ENCODE measurements at places on chromosomes 7 and 10.

DNA sequence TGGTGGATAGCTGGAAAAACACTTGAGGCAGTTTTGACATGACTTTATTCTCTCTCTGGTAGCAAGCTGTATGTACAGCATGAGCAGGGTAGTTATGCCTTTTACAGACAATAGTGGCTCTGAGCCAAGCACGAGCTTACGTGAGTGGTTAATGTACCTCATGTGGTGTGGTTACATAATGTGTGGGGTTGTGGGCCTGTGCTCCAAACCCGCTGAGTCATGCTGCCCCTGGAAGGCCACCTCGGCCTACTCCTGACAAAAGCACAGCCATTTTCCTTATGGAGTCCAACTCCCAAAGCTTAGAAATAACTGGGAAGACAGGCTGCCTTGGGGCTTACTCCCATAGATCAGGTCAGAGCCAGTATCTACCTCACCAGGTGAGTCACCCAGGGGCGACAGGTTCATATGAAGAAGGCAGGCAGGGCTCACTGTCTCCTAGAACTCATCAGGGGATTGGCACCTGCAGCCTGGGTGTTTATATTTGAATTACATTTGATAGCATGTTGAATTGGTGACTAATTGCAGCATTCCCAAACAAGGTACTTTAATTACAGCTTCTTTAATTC lies 404.5 kb downstream of the ADRA2A start:
- DNase-seq = no peak

- no peak for DNase-seq
These were observed 565.4 kb upstream of the AUTS2 start for GRCh38 chr7:69032848-69033247.

DNA sequence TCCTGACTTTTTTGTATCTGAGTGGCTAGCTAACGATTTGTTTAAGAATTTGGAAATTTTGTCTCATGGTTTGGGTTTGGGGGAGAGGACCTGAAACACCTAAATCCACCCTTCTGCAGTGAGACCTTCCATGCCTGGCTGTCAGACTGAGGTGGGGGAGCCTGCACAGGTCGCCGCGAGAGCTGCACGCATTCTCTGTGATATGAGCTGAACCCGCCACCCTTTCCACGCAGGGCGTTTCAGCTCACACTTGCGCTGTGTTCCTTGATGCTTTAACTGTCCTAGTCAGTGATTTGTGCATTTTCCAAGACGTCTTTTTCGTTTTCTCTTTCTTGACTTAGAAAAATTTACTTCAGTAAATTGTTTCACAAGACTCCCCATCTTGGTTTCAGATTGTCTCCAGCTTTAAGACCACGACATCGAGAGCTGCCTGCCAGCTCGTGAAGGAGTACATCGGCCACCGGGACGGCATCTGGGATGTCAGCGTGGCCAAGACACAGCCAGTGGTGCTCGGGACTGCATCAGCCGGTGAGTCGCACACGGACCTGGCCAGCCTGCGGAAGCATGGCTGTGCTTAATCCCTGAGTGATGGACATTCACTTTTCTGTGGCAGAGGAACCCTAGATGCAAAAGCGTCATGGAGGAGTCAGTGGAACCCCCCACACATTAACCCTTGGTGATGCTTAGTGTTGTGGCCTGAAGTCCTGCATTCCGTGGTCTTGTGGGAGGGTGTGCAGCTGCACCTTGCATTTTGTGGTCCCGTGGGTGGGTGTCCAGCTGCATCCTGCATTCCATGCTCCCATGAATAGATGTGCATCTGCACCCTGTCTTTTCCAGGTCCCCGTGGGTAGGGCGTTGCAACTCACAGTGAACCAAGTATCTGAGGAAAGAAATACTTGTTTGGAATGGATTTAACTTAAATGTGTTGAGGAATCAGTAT lies 28.1 kb downstream of the WDR37 start:
- DNase-seq = no peak

GRCh38 chr7:751826-752225 lies 24.7 kb upstream of the PRKAR1B start:
- no peak for DNase-seq

DNA sequence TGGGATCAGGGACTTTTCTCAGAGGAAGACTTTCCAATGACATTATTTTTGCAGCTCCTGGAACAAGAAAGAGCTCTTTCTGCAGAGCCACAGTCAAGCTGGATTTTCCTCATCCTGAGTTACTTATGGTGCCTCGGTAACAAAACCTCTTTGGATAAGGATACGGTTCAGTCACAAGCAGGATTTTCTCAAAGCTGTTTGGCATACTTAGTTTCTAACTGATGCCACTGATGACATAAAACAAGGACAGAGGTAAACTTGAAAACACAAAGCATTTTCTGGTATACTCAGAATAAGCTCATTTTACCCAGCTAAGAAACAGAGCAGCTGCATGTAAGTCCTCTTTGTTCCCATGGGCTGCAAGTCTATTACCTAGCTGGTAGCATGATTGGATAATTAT lies 340.9 kb upstream of the MEOX2 start:
- no peak for DNase-seq

DNA sequence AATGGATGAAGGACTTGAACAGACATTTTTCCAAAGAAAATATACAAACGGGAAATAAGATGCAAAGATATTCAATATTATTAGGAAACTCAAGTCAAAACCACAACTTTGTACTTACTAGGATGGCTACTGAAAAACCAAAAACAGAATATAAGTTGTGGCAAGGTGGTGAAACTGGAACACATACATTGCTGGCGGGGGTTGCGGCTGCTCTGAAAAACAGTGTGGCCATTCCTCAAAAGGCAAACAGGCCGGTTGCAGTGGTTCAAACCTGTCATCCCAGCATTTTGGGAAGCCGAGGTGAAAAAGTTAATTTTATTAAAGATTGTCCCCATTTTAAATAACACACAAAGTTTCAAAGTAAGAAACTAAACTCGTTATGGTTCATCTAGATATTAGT lies 9.9 kb upstream of the ZNF713 start:
- no peak for DNase-seq

DNA sequence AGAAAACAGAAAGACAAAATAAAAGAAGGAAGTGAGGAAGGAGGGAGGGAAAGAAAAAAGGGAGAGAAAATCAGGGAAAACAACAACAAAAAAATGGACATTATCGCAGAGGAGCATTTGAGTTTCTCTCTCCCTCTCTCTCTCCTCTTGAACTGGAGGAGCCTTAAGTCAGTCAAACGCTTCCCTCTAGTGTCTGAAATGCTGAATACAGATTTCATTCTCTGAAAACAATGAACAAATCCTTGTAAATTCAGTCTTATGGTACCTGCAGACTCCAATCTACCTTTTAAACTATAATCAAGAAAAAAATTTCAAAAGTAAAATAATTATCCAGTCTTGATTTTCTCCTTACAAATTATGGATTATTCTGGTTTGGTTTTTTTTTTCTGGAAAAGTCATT lies 89.2 kb upstream of the PFKP start:
- peak; percentile 64 for DNase-seq

- no peak for DNase-seq
These were observed 559.5 kb upstream of the IGFBP3 start for GRCh38 chr7:46480619-46481018.

DNA sequence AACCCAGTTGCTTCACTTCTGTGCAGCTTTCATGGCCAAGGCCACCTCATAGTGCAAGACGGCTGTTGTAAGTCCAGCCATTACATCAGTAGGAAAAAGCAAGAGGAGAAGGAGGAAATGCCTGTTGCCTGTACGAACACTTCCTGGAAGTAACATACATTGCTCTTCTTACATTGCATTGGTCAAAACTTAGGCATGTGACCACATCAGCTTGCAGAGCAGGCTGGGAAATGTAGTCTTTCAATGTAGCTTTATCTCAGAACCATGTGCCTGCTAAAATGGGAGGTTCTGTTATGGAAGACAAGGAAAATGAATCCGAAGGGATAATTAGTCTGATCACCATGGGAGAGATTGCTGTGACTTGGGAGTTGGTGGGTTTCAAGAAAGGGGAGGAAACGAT lies 4.3 kb downstream of the SLC29A3 start:
- DNase-seq = no peak

- peak; percentile 34 for DNase-seq
These were observed 46.1 kb downstream of the C1GALT1 start for GRCh38 chr7:7228472-7228871.

DNA sequence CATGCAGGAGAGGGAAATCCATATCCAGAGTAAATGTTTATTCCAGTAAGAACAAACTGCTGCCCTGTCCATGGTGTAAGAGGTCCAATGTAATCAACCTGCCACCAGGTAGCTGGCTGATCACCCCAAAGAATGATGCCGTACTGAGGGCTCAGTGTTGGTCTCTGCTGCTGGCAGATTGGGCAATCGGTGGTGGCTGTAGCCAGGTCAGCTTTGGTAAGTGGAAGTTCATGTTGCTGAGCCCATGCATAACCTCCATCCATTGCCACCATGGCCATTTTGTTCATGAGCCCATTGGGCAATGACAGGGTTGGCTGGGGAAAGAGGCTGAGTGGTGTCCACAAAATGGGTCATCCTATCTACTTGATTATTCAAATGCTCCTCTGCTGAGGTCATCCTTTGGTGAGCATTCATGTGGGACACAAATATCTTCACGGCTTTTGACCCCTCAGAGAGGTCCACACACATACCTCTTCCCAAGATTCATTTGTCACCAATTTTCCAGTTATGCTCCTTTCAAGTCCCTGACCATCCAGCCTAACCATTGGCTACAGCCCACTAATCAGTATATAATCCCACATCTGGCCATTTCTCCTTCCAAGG lies 23.3 kb upstream of the PAPSS2 start:
- no peak for DNase-seq

- DNase-seq = no peak
These were observed 1.5 kb upstream of the MKX start for GRCh38 chr10:27747096-27747451.

DNA sequence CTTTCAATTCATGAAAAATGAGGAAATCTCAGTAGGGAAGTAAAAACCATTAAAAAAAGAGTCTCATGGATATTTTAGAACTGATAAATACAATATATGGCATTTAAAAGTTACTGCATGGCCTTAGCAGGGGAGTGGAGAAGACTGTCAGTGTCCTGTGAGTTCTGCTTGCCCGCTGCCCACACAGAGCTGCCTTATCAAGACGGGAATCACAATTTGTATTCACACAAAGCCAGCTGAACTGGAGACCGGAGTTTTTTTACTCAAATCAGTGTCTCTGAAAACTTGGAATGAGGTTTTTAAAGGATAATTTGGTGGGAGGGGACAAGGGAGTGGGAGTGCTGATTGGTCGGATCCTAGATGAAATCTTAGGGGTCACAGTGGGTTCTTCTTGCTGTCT lies 17.1 kb downstream of the LANCL2 start:
- no peak for DNase-seq

GRCh38 chr7:41478187-41478586 lies 224.7 kb downstream of the INHBA start:
- DNase-seq = no peak

DNA sequence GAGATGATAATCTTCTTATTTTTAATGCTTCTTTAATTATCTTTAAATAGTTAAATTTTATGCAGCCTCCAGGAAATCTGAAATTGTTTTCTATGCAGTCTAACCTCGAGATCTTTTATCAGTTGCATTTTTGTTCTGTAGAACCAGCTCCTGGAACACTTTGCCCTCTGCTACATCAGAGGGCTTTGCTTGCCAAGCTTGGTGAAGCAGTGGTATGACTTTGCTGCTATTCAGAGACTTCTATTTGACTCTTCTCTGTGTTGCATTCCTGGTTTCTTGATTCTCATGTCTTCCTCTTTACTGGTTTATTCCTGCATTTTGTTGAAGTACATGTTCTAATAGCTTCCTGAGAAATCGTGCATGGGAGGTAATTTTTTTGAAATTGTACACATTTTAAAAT lies 163.7 kb upstream of the TMEM229A start:
- DNase-seq = no peak

Data from AG20443 (cell line).